Posterior cingulate gyrus (tissue), 11 donors: ENCODE measurements at places on chromosomes 13 and 19.

GRCh38 chr13:97911311-97912138 is 42.0 kb upstream of the IPO5 start:
- no peak for DNase-seq

DNA sequence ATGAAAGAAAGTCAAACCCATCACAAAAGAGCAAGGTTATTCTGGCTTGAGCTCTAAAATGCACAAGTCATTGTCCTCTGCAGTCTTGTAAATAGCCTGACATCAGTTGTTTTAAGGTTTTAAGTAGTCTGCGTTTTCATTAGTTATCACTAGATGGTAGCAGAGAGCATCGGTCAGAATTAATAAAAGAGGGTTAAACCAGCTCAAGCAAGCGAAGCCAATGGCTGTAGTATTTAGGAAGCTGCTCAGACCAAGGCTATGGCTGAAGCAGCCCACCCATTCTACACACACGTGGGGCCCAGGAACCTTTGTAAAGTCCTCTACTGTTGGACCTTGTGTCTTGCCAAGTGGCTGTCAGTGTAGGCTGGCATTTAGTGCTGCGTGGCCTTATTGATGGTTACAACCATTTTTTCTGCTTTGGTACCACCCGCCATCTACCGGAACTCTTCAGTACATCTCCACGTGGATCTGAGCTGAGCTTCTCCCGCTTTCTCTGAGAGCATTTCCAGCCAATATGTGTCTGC is 13.3 kb upstream of the ZNF57 start:
- no peak for DNase-seq

DNA sequence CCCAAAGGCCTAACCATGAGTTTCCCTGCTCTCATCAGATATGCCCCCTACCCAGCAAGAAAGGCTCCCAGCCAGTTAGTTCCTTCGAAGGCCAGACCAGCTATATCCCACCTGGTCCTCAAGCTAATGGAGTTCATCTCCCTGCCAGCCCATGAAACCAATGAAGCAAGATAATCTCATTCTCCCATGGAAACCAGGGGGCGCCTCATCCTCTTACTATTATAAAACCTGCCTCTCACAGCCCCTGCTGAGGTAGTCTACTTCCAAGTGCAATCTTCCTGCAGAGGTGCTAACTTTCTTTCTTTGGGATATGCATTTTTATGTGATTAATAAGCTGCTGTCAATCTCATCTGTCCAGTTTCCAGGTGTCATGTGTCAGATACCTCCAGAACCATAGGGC is 34.0 kb upstream of the ZNF573 start:
- DNase-seq, result no peak

DNA sequence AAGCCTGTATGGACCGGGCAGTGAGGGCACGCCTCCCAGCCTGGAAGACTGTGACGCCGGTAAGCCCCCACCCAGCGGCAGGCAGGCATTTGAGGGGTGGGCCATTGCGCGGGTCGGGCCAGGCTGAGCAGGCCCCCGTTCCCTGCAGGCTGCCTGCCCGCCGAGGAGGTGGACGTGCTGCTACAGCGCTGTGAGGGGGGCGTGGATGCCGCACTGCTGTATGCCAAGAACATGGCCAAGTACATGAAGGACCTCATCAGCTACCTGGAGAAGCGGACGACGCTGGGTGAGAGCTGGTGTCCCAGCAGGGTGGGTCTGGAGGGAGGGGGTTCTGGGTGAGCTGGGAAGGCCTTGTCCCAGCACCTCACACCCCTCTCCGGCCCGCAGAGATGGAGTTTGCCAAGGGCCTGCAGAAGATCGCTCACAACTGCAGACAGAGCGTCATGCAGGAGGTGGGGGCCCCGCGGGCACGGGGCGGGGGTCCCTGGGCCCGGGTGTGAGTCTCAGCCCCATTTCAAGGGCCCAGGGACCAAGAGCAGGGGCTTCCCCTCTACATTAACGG is 7.1 kb downstream of the ARHGAP45 start:
- no peak for DNase-seq

DNA sequence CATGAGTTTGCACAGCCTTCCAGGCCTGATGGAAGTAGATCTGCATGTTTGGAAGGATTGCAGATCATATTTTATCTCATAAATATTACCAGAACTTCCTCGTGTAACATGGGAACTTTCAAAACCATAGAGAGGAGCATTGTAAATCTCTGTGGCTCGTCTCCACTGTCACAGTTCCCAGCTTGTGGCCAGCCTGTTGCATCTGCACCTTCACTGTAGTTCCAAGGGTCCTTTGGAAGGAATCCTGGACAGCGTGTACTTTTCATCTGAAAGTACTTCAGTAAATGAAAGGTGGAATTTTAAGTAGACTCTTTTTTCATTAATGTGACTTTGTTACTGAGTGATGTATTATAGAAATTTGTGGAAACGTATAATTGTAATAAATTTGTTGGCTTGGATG is 105.4 kb downstream of the ATP11A start:
- DNase-seq, result no peak

- no peak for DNase-seq
Observed at GRCh38 chr19:18972851-18973250, 31.8 kb upstream of the HOMER3 start.

- DNase-seq, result no peak
Observed at GRCh38 chr13:52879950-52880741, 31.7 kb upstream of the PCDH8 start.

GRCh38 chr19:1237754-1238368 is at the start of gene CBARP:
Gene CBARP (minus strand): TSS chr19:1238005. CDS start chr19:1236100, 1,905 bp downstream.
- no peak for DNase-seq

- no peak for DNase-seq
Observed at GRCh38 chr19:13275016-13275722, 125.0 kb downstream of the IER2 start.

GRCh38 chr19:11475861-11476260 is 5.0 kb downstream of the ELAVL3 start:
- no peak for DNase-seq

DNA sequence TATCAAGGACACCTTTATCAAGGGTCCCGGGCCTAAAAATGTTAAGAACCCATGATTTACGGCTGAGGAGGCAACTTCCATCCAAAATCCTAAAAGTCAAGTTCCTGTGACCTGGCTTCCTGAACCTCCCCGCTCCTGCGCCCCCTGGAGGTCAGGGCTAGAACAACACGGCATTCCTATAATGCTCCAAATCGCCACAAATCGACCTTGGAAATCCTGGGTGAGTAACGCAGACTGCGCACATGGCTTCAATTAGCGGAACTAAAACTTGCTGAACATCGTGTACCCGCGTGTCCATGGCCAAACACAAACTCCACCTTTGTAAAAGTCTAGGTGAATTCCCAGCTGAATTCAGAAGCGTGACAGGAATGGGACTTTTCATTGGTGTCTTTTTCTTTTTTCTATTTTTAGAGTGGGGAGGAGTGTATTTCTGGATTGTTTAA is 4.3 kb upstream of the C5AR1 start:
- DNase-seq, result peak; percentile 73

- no peak for DNase-seq
Observed at GRCh38 chr19:19385896-19386869, 19.3 kb upstream of the GATAD2A start.

DNA sequence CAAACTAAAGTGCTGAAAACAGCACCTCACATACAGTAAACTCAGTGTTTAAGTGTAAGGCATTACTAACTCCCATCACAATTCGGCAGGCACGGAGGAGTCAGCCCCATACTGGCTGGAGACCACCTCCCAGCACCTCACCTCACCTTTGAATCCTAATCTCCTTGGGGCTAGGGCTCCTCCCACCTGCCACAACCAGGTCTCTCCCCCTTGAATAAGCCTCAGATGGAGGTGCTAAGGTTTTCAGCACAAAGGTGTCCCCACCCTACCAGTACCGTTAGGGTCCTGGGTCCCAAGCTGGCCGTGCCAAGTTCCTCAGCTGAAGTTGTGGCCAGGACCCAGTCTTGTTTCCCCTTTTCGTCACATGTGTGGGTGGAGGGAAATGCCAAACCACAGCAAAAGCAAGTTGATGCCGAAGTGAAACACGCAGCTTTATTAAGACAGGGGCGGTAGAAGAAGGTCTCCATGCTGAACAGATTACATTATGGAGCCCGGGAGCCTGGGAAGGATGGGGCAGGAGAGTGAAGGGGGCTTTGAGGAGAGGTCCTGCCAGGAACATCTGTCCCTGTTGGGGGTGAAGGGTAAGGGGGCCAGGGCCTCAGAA is at the start of gene IGFLR1:
IGFLR1 (minus strand) TSS at position 332 of the 604 bp plus-strand sequence. CDS start 1,272 bp downstream, outside the sequence.
- no peak for DNase-seq

- no peak for DNase-seq
Observed at GRCh38 chr19:8137425-8137824, 12.0 kb downstream of the FBN3 start.

GRCh38 chr13:30529085-30529834 is 63.5 kb upstream of the HMGB1 start:
- no peak for DNase-seq

- no peak for DNase-seq
Observed at GRCh38 chr19:40387155-40387554, 2.8 kb downstream of the HIPK4 start.

GRCh38 chr19:2511991-2512390 is 36.1 kb downstream of the GADD45B start:
- DNase-seq, result no peak

DNA sequence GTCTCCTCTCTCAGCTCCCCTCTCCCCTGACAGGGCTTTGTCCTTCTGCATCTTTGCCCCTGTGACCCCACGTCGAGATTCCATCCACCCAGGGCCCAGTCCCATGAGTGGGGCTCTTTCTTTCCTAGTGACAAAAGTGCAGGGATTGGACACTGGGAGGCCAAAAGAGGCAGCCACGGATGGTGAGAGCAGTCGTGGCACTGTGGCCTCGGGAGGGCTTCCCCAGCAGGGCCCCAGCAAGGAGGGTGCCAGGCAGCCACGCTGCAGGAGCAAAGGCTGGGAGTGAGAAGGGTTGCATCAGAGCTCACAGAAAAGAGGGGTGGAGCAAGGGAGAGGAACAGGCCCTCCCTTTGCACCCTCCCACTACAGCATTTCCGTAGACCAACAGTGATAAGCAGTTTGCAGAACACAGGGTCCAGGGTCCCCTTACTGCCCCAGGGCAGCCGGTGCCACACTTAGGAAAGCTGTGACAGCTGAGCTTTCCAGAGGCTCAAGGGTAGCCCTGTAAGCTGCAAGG is 4.9 kb downstream of the ZSCAN1 start:
- no peak for DNase-seq

- peak; percentile 64 for DNase-seq
Observed at GRCh38 chr13:76903544-76904162, 17.4 kb upstream of the KCTD12 start.

GRCh38 chr13:26460648-26461047 is 96.8 kb upstream of the WASF3 start:
- DNase-seq, result no peak

DNA sequence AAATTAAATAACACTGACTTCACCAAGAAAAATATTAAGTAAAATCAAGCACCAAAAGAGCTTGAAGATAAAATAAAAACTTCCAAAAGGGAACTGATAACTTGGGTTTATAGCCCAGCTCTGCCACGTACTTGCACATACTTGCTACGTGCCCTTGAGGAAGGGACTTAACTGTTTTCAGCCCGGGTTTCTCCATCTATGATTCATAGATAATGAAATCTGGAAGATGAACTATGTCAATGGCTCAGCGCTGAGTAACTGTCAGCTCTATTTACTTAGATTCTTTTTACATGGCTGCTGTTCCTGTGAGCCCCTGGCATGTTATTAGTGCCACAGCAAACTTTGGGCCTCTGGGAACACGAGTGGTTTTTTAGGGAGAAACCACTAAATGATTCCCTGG is 9.6 kb upstream of the ZC3H13 start:
- no peak for DNase-seq

DNA sequence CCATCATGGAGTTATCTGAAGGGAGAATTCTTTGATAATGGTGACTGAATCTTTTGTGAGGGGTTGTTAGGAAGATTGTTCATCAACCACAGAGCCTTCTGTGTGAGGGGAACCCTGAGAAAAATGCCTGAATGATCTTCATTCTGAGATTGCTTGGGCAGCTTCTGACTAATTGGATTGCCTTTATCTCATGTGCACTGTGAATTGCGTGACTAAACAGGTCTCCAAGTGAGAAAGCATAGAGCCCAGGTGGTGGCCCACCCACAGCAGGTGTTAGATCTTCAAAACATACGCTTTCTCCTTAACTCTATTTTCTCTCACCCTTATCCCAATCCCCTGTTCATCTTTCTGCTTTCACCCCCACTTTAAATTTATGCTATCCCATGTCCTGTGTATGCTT is 58.3 kb downstream of the DOCK9 start:
- DNase-seq, result no peak

DNA sequence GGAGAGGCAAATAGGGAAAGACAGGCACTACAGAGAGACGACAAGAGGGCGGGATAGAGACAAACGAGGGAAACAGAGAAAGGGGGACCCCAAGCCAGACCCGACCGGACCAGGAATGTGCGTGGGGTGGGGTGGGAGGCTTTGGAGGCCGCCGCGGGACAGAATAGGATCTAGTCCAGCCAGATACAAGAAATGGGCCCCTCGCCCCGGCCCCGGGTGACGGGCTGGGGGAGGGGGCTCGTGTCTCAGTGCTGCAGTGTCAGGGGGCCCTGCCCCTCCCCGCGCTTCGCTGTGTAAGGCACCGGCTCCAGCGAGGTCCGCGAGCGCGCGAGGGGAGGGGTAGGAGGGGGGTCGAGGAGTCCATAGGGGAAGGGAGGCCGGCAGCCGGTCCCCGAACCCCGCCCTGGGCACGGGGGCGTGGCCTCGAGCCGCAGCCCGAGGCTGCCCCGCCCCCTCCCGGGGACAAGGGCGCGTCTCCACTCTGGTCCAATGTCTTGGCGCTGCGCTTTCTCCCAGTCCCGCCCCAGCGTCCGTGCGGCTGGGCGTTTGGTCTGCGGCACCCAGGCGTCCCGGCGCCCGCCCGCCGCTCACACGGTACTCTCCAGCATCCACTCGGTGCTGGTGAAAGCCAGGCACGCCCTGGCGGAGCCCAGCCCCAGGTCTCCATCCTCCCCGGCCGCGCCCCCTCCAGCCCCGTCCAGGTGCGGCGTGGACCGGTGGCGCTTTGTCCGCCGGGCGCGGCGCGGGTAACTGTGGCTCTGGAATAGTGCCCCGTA is 11.0 kb downstream of the IFNL1 start:
- DNase-seq, result peak; percentile 59

- DNase-seq, result no peak
Observed at GRCh38 chr13:33537676-33538075, 252.1 kb upstream of the STARD13 start.

- DNase-seq, result no peak
Observed at GRCh38 chr13:83065108-83065507, 817.2 kb downstream of the SLITRK1 start.

DNA sequence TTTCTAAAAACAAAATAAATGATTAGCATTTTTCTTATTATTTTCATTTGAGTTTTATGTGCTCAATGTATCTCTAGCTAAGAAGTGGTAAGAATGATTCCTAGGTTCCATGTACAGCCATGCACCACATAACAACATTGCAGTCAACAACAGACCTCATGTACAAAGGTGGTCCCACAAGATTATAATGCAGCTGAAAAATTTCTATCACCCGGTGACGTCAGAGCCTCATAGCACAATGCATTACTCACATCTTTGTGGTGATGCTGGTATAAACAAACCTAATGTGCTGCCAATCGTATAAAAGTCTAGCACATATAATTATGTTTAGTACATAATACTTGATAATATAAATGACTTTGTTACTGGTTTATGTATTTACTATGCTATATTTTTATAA is 120.5 kb downstream of the SLC7A1 start:
- no peak for DNase-seq
